Parietal lobe (tissue), 2 donors: ENCODE measurements at places on chromosomes 4 and X. TPM values are rescaled to one million over a fixed set of nuclear protein-coding genes. Genes with fewer than 3 reads are reported as not detected.

The NPY5R gene
- total RNA-seq = 13.1 TPM

The DUSP9 gene
- 1.6 TPM for total RNA-seq

The IGFBP7 gene
- 33.5 TPM for total RNA-seq

The PAGE4 gene
- not detected for total RNA-seq

The PGM2 gene
- total RNA-seq = 18.5 TPM

The EDA gene
- 4.7 TPM for total RNA-seq

The TREX2 gene
- total RNA-seq = 1.9 TPM

The FAM47E gene
- 6.6 TPM for total RNA-seq

The SOWAHD gene
- total RNA-seq = 0.31 TPM

The TRIM61 gene
- 1.6 TPM for total RNA-seq

The GAGE1 gene
- total RNA-seq = not detected

The MAGEA2B gene
- total RNA-seq = not detected

The SPANXD gene
- total RNA-seq = not detected

The CCKAR gene
- total RNA-seq = 0.31 TPM

The ADH1C gene
- not detected for total RNA-seq

The CYSLTR1 gene
- total RNA-seq = 0.63 TPM

The SPATA18 gene
- total RNA-seq = 2.8 TPM

The NKX3-2 gene
- total RNA-seq = not detected

The RASGEF1B gene
- total RNA-seq = 52.3 TPM

The EVC2 gene
- 2.5 TPM for total RNA-seq

The C4orf51 gene
- total RNA-seq = not detected

The SMIM10 gene
- 0.31 TPM for total RNA-seq

The ACSL4 gene
- 152 TPM for total RNA-seq

The PF4V1 gene
- not detected for total RNA-seq

The IQCM gene
- not detected for total RNA-seq

The STK32B gene
- 38.5 TPM for total RNA-seq
